ENCODE measurements at places on chromosomes 1 and 21.

GRCh38 chr1:54219688-54220003, 19.7 kb downstream of the MRPL37 start:
- DNase-seq: no peak

DNA sequence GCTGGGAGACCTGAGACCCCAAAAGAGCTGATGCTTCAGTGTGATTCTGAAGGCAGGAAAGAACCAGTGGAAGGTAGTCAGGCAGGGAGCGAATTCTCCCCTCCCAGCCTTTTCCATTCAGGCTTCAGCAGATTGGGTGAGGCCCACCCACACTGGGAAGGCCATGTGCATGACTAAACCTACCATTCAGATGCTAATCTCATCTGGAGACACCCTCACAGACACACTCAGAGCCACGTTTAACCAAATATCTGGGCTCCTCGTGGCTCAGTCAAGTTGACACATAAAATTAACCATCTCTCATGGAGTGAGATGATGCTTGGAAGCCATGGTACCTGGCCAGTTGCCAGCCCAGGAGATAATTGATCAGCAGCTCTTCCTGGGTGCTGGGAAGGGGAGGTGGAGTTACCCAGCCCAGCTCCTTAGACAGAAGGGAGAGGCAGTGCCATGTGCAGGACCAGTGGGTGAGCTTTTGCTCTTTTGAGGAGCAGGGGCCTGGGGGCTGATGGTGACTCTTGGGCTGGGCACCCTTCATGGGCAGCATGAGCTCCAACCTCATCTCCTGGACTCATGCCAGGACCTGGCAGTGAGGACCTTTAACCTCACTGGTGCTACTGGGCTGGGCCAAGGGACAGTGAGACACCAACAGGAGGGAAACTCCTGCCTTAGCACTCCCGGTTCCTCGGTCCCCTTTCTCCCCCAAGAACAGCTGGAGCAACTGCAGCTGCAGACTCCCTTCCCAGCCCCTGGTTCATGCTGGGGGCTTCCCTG, 89.0 kb upstream of the ACTL8 start:
- no peak for DNase-seq

DNA sequence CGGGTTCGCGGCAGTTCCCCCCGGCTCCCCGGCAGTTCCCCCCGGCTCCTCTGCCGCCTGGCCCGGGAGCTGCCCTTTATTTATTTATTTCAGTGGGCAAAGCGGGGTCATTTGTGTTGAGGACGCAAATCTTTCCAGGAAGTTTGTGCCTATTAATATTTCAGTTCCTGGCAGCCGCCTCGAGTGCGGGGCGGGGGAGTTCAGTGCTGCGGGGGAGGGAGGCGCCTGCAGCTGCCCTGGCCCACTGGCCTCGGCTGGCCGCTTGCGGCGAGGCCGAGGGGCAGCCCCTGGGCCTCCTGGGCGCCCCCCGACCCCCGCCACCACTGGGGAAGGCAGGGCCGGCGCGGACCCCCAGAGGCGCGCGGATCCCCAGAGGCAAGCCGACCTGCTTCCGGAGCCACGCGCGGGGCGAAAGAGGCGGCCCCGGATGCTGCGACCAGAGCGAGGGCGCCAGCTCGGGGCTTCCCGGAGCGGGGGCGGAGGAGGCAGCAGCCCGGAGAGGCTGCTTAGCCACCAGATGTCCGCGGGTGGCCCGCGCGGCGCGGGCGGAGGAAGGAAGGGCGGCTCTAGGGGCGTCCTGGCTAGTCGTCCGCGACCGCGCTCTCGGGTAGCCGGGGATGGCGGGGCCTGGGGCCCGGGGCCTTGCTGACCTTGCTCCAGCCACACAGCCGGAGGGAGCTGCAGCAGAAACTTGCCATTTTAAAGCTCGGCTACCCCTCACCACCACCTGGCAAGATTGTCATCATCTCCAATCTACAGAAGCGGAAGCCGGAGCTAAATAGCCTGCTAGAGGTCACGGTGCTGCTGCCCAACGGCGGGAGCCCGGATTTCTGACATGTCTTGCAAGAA, 48.0 kb downstream of the H3-3A start:
- DNase-seq: peak; percentile 47

- no peak for DNase-seq
Measured at GRCh38 chr1:2597441-2598328, 11.1 kb downstream of the PRXL2B start.

- peak; percentile 31 for DNase-seq
Measured at GRCh38 chr1:160629286-160630210, 17.3 kb downstream of the SLAMF1 start.

DNA sequence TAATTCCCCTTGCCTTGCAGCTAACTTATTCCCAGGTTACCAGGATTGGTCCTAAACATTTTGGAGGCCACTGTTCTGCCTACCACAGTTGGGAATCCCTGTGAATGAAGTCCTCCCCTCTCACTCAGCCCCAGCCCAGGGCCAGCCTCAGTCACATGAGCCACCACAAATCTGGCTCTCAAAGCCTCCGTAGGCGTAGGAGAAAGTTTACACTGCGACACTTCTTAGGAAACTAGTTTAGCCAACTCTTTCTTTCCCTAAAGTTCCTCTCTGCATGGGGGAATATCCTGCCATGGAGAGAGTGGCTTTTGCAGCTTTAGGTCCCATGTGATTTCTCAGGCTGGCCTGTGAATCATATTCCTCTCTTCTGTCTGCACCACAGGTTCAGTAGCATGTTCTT, 45.7 kb upstream of the ETV3 start:
- DNase-seq: no peak

DNA sequence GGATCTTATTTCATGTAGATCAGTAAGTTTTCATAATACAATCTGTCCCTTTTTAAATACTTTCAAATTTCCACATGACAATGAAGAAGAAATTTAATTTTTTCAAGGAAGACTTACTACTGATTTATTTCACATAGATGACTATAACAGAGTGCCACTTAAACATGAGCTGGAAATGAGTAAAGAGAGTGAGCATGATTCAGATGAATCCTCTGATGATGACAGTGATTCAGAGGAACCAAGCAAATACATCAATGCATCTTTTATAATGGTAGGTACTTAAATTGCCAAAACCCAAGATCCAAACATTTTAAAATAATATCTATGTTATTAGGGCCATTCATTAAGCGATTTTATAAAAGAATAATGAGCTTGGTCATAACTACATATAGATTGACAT, 110.4 kb downstream of the PTPRC start:
- no peak for DNase-seq
